HFFc6 (cell line): ENCODE measurements at places on chromosomes 4 and X. TPM values are rescaled to one million over a fixed set of nuclear protein-coding genes. Genes with fewer than 3 reads are reported as not detected.
A peak's percentile ranks its signal among the peaks of the same experiment; 100 is the strongest.

Gene NPNT
- total RNA-seq = not detected in 3 replicates

- no peaks in the 10 kb centered on the region for H3K36me3 ChIP-seq
- no peak overlapping the region for H3K27ac ChIP-seq
- no peak for DNase-seq
Measured at GRCh38 chr4:133618963-133619362, 469.9 kb downstream of the PCDH10 start.

GRCh38 chr4:8262637-8263322, 6.8 kb upstream of the HTRA3 start:
- H3K4me3 ChIP-seq = no peak overlapping the region
- H3K4me1 ChIP-seq = peaks cover 23% of the 10 kb centered on the region
- peaks cover 17% of the 10 kb centered on the region for H3K27me3 ChIP-seq
- no peaks in the 10 kb centered on the region for H3K36me3 ChIP-seq
- no peak overlapping the region for H3K27ac ChIP-seq

- H3K27ac ChIP-seq = no peak overlapping the region
- peaks cover 1% of the 10 kb centered on the region; the same call in 1 of the 2 replicates for H3K27me3 ChIP-seq
- H3K4me3 ChIP-seq = no peak overlapping the region
Measured at GRCh38 chr4:73460913-73461522, 20.5 kb upstream of the AFM start.

DNA sequence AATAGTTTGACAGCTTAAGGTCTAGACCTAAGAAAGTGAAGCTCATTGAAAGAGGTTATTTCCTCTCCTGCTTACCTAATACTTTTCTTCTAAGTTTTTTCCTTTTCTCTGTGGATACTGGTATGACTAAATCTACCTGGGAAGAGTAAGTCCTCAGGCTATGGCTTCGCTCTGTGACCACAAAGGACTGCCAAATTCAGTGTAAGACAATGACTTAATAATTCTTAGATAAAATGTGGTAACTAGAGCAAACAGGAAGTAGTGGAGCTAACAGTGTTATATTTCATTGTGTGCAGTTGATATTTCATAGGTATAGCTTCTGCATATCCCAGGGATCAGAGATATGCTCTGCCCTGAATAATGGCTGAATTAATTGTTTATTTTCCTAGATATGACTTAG, 418.9 kb downstream of the CCSER1 start:
- H3K4me1 ChIP-seq = no peaks in the 10 kb centered on the region
- H3K27me3 ChIP-seq = peaks cover 1% of the 10 kb centered on the region; the same call in 1 of the 2 replicates
- H3K36me3 ChIP-seq = no peaks in the 10 kb centered on the region
- no peak for DNase-seq
- no peak overlapping the region for H3K27ac ChIP-seq
- H3K4me3 ChIP-seq = no peak overlapping the region

Gene CFAP99
- not detected in 3 replicates for total RNA-seq

Gene SMIM43
- total RNA-seq = 0.29 to 2.1 TPM (median 0.29 TPM) in 3 replicates

DNA sequence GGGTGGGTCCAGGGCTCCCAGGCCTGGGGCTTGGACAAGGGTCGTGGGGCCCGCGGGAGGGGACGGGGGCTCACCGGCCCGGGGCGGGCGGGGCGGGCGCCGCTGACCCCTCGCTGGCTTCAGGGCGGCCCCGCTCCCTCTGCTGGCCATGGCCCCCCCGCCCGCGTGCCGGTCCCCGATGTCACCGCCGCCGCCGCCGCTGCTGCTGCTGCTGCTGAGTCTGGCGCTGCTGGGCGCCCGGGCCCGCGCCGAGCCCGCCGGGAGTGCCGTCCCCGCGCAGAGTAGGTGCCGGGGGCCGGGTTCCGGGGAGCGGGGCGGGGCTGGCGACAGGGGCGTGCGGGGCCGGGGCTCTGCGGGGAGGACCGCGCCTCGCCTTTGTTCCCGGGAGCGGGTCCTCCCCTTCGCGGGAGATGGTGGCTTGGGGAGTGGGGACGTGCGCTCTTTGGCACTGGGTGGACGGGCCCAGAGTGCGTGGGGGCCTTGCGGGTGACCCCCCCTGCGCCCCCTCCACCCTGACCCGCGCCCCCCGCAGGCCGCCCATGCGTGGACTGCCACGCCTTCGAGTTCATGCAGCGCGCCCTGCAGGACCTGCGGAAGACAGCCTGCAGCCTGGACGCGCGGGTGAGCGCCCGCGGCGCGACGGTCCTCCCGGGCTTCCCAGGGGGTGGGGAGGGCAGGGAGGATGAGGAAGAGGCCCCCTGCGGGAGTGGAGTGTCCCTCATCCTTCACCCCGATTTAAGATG, 16.8 kb upstream of the NAT8L start:
- H3K36me3 ChIP-seq = no peaks in the 10 kb centered on the region
- DNase-seq = no peak
- peak overlapping the region; percentile 87 for H3K4me3 ChIP-seq

Gene CYLC1
- not detected in 2 replicates for total RNA-seq

Gene SMR3A
- not detected in 3 replicates for total RNA-seq

Gene AMER1
- 1.8 to 2.0 TPM (median 2.0 TPM) in 3 replicates for total RNA-seq

Gene FAM193A
- 20.4 to 20.9 TPM (median 20.4 TPM) in 3 replicates for total RNA-seq

DNA sequence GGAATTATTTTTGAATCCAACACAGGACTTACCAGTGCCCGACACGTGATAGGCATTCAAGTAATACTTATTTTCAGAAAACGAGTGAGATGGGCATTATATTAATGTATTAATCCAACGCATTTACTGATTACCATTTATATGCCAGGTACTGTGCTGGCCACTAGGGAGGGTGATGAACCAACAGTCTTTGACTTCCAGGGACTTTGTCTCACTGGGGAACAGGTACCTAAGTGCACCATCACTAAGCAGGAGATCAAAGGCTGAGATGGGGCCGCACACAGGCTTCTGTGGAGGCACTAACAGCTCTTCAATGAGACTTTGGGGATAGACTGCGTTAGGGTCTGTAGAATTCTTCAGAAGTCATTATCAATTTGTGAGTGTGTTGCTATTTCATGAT, 5.7 kb upstream of the TADA2B start:
- H3K27me3 ChIP-seq = peaks cover 2% of the 10 kb centered on the region; the same call in 1 of the 2 replicates
- no peak overlapping the region for H3K27ac ChIP-seq
- peaks cover 43% of the 10 kb centered on the region for H3K4me1 ChIP-seq
- no peak for DNase-seq
- H3K4me3 ChIP-seq = no peak overlapping the region
- 0 out of 2 replicates have a peak, but pooled peaks cover under 1% of the 10 kb centered on the region for H3K36me3 ChIP-seq

DNA sequence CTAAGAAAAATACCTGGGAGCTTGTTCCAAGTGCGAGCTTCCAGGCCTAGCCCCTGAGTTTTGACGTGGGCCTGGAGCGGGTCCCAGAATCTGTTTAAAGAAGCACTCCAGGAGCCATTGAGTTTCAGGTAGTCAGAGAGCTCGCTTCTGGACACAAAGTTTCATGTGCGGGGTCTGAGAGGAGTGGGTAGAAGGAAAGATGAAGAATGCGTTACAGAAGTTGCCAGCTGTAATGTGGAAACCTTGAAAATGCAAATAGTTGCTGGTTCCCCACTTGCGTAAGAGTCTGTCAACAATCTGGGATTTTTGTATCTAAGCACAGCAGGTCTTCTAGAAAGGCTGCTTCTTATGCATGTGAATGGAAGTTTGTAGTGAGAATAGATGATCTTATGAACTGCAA, 77.5 kb upstream of the CLCN4 start:
- no peak overlapping the region for H3K4me3 ChIP-seq
- peaks cover 28% of the 10 kb centered on the region for H3K4me1 ChIP-seq
- H3K36me3 ChIP-seq = no peaks in the 10 kb centered on the region
- no peak for DNase-seq

GRCh38 chr4:48073567-48074103, 57.1 kb downstream of the NIPAL1 start:
- no peak for DNase-seq
- H3K27ac ChIP-seq = no peak overlapping the region
- no peak overlapping the region for H3K4me3 ChIP-seq
- H3K4me1 ChIP-seq = peaks cover 2% of the 10 kb centered on the region; the same call in 1 of the 2 replicates
- H3K36me3 ChIP-seq = no peaks in the 10 kb centered on the region

- DNase-seq = no peak
- no peak overlapping the region for H3K27ac ChIP-seq
- no peak overlapping the region for H3K4me3 ChIP-seq
- H3K36me3 ChIP-seq = no peaks in the 10 kb centered on the region; the same call in 1 of the 2 replicates
- no peaks in the 10 kb centered on the region for H3K4me1 ChIP-seq
Measured at GRCh38 chr4:164139291-164139690, 614.6 kb upstream of the SMIM31 start.

- H3K4me3 ChIP-seq = no peak overlapping the region
- no peak overlapping the region for H3K27ac ChIP-seq
- peak; percentile 12 for DNase-seq
- H3K27me3 ChIP-seq = no peaks in the 10 kb centered on the region
- no peaks in the 10 kb centered on the region for H3K36me3 ChIP-seq
- H3K4me1 ChIP-seq = no peaks in the 10 kb centered on the region
Measured at GRCh38 chr4:126223784-126224407, 909.1 kb downstream of the FAT4 start.

Gene ADAD1
- not detected in 2 replicates for total RNA-seq

GRCh38 chrX:63503541-63503940, 152.4 kb upstream of the SPIN4 start:
- no peak overlapping the region for H3K27ac ChIP-seq
- no peaks in the 10 kb centered on the region for H3K36me3 ChIP-seq
- no peak overlapping the region for H3K4me3 ChIP-seq
- no peaks in the 10 kb centered on the region; the same call in 1 of the 2 replicates for H3K27me3 ChIP-seq
- DNase-seq = peak; percentile 9
- H3K4me1 ChIP-seq = peaks cover 24% of the 10 kb centered on the region

DNA sequence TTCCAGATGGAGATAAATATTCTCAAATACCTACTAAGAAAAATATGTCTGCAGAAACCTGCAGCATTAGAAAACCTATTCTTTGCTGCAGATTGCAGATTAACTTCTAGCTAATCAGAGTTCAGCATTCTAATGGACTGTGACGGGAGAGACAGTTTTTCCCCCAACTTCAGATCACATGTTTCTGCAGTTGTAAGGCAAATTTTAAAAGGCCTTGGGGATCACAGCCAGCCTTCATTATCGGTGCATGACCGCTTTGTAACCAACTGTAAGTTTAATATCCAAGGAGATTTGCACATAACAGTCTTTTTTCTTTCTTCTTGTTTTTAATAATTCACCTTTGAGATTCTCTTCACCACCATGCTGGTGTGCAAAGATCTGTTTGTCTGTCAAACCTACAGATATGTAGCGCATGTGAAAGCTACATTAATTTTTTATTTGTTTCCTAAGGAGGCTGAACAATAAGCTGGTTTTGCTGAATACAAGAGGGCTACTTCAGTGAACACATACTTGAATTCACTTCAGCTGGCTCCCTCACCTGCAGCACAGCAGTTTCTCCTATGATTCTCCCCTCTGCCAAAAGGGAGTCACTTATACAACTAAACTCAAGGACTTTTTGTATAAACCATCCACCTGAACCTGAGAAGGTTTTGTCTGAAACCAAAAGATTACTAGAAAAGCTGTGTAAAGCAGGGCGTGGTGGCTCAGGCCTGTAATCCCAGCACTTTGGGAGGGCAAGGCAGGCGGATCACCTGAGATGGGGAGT, 488.5 kb downstream of the RPA4 start:
- H3K4me3 ChIP-seq = no peak overlapping the region
- no peak for DNase-seq
- H3K36me3 ChIP-seq = no peaks in the 10 kb centered on the region
- no peaks in the 10 kb centered on the region for H3K4me1 ChIP-seq
- H3K27ac ChIP-seq = no peak overlapping the region
- H3K27me3 ChIP-seq = no peaks in the 10 kb centered on the region

DNA sequence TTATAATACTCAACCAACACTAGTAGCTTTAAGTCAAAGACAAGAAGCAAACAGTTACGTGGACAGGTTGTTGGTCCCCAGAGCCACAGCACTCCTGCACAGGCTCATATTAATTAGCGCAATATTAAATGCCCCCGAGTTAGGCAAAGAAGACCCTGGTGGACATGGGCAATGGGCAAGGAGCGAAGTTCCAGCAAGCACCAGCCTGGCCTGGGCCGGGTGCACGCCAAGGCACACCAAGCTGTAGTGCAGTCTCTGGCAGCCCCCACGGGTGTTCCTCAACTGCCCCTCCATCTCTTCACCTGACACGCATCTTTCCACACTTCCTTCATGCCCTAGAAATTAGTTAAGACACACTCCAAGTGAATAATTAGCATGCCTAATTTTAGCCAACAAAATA, 20.1 kb downstream of the FAT1 start:
- DNase-seq = no peak
- no peak overlapping the region for H3K4me3 ChIP-seq
- peaks cover 5% of the 10 kb centered on the region for H3K27me3 ChIP-seq
- H3K36me3 ChIP-seq = peaks cover 89% of the 10 kb centered on the region
- no peak overlapping the region for H3K27ac ChIP-seq

GRCh38 chrX:53605004-53605403, 81.5 kb downstream of the HUWE1 start:
- no peaks in the 10 kb centered on the region for H3K27me3 ChIP-seq
- DNase-seq = no peak
- H3K4me3 ChIP-seq = no peak overlapping the region
- H3K36me3 ChIP-seq = peaks cover 25% of the 10 kb centered on the region
- H3K4me1 ChIP-seq = 0 out of 2 replicates have a peak, but pooled peaks cover 18% of the 10 kb centered on the region

DNA sequence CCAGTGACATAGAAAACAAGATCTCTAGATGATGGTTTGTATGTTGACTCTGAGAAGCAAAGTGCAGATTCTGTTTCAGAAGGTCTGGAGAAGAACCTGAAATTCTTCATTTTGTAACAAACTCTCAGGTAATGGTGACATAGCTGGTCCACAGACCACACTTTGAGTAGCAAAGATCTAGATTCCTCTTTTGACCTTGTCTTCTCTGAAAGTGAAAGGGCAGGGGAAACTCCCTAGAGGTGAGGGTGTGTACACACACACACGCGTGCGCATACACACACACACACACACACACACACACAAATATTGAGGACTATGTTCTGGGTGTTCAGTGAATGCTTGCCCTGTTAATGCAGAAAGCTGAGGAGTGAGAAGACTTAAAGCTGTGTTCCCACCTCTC, 110.1 kb downstream of the NHSL2 start:
- H3K27me3 ChIP-seq = peaks cover 5% of the 10 kb centered on the region
- H3K27ac ChIP-seq = no peak overlapping the region
- no peaks in the 10 kb centered on the region for H3K36me3 ChIP-seq
- H3K4me3 ChIP-seq = no peak overlapping the region
- DNase-seq = no peak

DNA sequence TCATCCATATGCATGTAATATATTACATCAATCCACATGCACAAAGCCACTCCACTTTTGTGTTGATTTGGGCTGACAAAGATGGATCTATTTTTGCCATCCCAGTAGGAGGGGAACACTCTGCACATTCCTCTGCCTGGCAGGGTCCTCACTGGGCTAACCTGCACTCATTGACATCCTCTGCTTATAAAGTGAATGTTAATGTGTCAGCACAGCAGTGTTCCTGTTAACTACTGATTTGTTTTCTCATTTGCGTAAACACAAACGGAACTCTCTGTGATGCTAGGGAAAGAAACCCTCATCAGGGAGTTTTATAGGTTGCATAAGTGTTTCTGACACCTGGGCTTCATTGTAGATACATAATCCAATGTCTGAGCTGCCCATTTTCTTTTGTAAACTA, 826.0 kb downstream of the RAB28 start:
- H3K4me3 ChIP-seq = no peak overlapping the region
- H3K27me3 ChIP-seq = no peaks in the 10 kb centered on the region
- no peak overlapping the region for H3K27ac ChIP-seq

Gene FAM184B
- total RNA-seq = not detected in 3 replicates

Gene IL9R
- total RNA-seq = 0.59 TPM in 1 of 3 replicates, not detected in the others

Gene CRLF2
- total RNA-seq = not detected in 2 replicates

- peaks cover 59% of the 10 kb centered on the region for H3K4me1 ChIP-seq
- peak; percentile 80 for DNase-seq
- H3K36me3 ChIP-seq = peaks cover 28% of the 10 kb centered on the region
Measured at GRCh38 chr4:110631584-110632505, 9.0 kb upstream of the PITX2 start.

- no peak for DNase-seq
- no peak overlapping the region for H3K4me3 ChIP-seq
- H3K27ac ChIP-seq = no peak overlapping the region
Measured at GRCh38 chr4:149889991-149890390, 74.3 kb upstream of the IQCM start.

- DNase-seq = no peak
- no peak overlapping the region for H3K27ac ChIP-seq
- peaks cover 15% of the 10 kb centered on the region; the same call in 1 of the 2 replicates for H3K36me3 ChIP-seq
- H3K4me3 ChIP-seq = no peak overlapping the region
Measured at GRCh38 chrX:34632384-34632783, 24.7 kb downstream of the TMEM47 start.
